Cardiac ventricle fibroblast (primary cell): ENCODE measurements at places on chromosomes 2 and 18. TPM values are rescaled to one million over a fixed set of nuclear protein-coding genes. Genes with fewer than 3 reads are reported as not detected.

DYNAP gene
- not detected in 2 replicates for total RNA-seq

MAP3K20 gene
- 33.7 and 36.2 TPM in 2 replicates for total RNA-seq

ICA1L gene
- 5.1 and 5.2 TPM in 2 replicates for total RNA-seq

ERMN gene
- total RNA-seq = not detected in 2 replicates

GCG gene
- not detected in 2 replicates for total RNA-seq
